Esophagus squamous epithelium (tissue), 5 donors: ENCODE measurements at places on chromosomes 3 and 15. TPM values are rescaled to one million over a fixed set of nuclear protein-coding genes. Genes with fewer than 3 reads are reported as not detected.

DNA sequence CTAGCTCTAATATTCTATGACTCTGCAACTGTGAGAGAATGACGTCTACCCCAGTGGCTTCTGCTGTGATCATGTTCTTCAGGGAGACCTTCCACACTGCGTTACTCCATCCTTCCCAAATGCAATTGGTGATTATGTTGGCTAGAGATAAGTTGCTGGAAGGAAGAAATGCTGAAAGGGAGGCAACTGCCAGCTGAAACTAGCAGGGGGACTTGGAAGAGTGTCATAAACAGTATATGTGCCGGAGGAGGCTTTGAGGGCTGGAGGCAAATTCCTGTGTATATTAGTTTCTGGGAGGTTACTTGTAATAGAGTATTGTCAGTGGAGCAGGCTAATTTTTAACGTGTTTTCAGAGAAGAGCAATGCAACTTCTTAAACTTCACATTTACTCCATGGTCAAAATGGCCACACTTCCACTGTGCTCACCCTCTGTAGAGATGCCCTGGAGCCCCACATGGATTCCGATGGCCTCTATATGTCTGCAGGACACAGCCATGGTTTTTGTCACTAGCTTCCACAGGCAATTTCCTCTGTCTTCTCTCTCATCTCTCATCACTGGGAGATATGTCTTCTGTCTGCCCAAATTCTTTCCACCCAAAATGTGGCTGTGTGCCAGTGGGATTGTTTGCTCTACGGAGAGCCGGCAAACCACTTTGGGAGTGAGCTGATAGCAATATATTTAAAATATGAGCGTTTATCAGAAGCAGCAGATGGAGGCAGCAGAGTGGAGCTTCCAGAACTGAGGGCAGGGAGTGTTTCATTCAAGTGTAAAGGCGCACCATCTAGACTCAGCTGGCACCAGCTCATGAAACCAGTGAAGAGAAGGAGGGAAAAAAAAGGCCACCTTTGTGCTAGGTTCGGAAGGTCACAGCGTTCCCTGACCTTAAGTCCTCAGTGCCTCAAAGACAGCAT, 13.3 kb upstream of the CD47 start:
- H3K4me3 ChIP-seq, result no peak overlapping the region
- DNase-seq, result no peak
- H3K36me3 ChIP-seq, result no peaks in the 10 kb centered on the region
- H3K27me3 ChIP-seq, result no peaks in the 10 kb centered on the region
- no peaks in the 10 kb centered on the region for H3K4me1 ChIP-seq
- H3K27ac ChIP-seq, result no peak overlapping the region

DNA sequence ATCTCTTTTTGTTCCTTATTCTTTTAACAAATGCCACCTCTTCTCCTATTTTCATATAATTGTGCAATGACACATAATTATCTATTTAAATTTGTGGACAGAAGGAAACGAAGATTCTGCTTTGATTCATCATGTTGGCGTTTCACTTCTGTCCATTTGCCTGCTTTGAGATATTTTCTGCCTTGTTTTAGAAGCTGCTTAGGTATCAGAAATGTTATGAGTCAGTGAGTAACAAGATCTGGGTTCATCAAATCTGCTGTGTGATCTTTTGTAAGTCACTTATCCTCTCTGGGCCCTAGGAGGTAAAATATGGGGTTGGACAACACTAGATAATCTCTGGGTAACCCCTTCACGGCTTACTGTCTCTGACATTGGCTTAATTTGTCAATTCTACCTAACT, 7.3 kb upstream of the MINDY4B start:
- H3K27ac ChIP-seq, result no peak overlapping the region
- no peaks in the 10 kb centered on the region for H3K27me3 ChIP-seq
- H3K4me3 ChIP-seq, result no peak overlapping the region
- DNase-seq, result no peak
- no peaks in the 10 kb centered on the region for H3K4me1 ChIP-seq
- no peaks in the 10 kb centered on the region for H3K36me3 ChIP-seq

Gene CLDN1
- total RNA-seq, result 51.7 TPM

Gene TGM5
- 36.1 TPM for total RNA-seq

GRCh38 chr15:88646951-88647350, 8.1 kb downstream of the ISG20 start:
- H3K36me3 ChIP-seq, result no peaks in the 10 kb centered on the region
- H3K4me1 ChIP-seq, result peaks cover 42% of the 10 kb centered on the region
- no peak overlapping the region for H3K27ac ChIP-seq
- no peak for DNase-seq
